Liver (tissue), 10 donors: ENCODE measurements at places on chromosomes 2 and 18.

- DNase-seq, result no peak
Measured at GRCh38 chr2:59912042-59912441, 641.4 kb downstream of the BCL11A start.

GRCh38 chr2:101751276-101751815 is 53.8 kb downstream of the MAP4K4 start:
- no peak for DNase-seq

- DNase-seq, result no peak
Measured at GRCh38 chr2:70766357-70767078, 1.5 kb downstream of the ADD2 start.

DNA sequence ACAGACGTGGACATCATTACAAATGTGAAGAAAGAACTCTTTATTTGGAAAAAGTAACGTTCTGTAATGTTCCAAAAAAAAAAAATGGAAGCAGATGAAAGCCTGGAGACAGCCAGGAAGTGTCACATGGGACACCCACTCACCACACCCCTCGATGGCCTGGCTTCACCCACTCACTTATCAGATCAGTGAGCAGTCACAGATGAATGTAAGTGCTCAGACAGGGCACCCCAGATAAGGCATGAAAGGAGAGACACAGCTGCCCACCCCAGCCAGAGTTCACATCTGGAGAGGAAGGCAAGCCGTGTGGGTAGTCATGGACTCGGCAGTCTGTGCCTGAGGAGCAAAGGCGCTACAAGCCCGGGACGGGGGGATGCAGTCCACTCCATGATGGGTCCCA is 105.2 kb downstream of the SEPTIN10 start:
- no peak for DNase-seq

DNA sequence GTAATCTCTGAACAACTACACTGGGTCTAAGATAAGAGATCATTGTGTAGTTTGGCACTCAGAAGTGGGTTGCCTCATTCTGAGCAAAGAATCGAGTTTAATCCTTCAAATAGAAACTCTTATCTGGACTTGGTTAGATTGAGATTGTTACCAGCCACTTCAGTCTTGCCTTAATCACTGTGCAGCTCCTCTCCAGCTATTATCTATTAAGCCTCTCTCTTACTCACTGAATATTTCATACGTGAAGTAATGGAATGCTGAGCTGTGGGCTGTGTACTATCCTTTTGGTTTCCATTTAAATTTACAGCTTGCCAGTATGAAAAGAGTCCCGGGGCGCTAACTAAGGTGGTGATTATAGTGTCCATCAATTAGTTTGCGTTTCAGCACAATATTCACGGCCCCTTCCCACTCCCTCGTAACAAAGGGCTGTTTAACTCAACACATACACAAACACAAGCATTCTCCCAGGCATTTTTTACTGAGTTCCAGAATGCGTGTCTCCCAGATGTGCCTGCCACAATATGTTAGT is 65.7 kb upstream of the NCKAP5 start:
- DNase-seq, result no peak

DNA sequence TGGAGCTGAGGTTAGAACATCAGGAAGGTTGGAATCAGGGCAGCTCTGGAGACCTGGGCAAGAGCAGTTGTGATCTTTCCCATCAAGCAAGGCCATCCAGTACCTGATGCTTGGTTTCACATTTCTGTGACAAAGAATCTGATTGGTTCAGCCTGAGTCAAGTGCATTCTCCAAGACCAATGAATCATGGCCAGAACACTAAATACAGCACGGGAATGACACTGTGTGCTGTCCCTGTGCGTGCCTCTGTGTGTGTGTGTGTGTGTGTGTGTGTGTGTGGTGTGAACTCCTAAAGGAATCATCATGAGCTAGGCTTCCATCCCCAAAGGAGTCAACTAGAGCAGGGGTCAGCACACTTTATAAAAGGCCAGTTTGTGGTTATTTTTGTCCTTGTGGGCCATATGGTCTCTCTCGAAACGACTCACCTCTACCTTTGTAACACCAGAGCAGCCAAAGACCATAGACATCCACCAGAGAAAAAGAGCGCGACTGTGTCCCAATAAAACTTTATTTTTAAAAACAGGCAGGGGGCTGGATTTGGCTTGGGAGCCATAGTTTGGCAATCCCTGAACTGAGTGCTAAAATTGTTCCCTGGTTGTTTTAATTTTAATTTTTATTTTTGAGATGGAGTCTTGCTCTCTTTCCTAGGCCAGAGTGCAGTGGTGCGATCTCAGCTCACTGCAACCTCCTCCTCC is 99.7 kb downstream of the INHBB start:
- DNase-seq, result no peak

DNA sequence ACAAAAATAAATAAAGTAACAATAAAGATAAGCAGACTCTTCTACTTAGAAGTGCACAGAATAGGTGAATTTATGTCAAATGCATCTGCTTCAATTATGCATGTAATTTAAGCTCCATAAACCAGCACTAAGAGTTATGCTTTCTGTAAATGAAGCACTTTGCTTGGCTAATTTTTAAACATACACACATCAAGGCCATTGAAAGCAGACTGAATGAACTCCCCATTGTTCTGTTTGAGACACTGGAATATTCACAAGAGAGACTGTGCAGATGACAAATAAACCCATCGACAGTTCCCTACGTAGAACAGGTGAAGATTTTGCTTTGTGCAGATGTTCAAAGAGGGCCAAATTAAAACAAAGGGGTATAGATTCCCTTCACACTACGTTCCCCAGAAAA is 133.4 kb downstream of the PID1 start:
- no peak for DNase-seq

DNA sequence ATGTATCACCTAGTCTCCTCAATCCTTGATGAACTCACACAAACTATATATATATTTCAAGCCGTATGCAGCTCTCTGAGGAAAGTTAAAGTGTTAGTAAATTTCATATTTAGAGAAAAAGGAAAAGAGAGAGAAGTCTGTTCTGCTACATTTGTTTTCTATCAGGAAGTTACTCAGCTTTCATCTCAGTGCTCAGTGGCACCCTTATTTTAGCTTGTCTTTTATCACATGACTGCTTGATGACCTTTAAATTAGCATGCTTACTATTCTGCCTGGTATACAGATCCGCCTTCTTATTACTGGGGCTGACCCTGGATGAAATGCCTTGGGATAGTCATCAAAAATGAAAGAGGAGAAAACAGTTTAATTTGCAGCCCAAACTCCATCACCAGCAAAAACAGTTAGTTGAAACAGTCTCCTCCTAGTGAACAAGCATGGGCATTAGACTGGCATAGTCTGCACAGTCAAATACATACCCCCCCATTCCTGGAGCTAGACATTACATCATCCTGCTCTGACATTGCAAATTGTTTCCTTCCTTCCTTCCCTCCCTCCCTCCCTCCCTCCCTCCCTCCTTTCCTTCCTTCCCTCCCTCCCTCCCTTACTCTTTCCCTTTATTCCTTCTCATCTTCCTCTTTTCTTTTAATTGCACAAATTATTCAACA is 215.7 kb downstream of the TMEM182 start:
- DNase-seq, result no peak

- DNase-seq, result no peak
Measured at GRCh38 chr2:181876614-181877063, 14.9 kb upstream of the ITPRID2 start.

DNA sequence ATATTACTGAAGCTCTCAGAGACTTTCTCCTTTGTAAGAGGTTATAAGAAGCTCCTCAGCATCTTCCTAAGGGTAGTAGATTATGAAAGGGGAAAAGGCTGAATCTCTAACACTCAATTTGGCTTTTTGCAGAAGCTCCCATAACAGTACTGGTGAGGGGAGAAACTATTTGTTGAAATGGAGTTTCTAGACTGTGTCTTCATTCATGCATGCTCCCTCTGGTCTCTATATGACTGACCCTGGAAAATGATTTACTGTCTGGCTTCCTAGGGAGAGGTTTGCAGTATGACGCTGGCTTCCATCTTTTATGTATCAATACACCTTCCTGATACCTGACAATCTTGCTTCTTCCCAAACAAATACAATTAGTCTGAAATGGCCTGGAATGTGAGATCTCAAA is 63.9 kb downstream of the LDAH start:
- DNase-seq, result no peak

DNA sequence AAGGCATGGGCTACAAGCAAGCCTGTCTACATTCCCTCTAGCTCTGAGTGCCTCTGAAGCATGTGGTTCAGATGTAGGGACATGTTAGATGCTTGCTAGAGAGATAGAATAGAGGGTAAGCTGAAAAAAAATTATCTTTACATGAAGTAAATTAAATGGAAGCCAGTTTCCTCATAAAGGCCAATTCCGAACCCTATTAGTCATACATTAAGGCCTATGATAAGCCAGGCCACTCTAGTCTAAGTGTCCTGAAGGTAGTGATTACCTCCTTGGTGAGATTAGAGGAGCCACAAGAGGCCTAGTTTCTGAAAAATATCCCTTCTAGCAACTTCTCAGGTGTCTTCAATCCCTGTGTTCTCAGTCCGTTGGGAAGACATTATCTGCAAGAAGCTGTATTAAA is 72.4 kb upstream of the NPAS2 start:
- DNase-seq, result no peak

- no peak for DNase-seq
Measured at GRCh38 chr2:60490441-60490840, 63.0 kb downstream of the BCL11A start.

GRCh38 chr18:78670778-78671391 is 308.7 kb upstream of the SALL3 start:
- DNase-seq, result no peak

DNA sequence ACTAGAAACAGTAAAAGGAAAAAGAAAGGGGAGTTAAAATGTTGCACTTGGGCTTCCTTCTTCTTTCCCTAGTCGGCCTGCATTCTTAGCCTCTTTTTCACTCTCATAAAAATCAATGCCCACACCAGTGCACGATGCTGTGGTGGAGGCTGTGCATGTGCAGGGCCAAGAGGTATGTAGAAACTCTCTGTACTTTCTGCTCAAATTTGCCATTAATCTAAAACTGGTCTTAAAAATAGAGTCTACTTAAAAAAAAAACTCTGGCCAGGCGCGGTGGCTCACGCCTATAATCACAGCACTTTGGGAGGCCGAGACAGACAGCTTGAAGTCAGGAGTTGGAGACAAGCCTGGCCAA is 11.1 kb downstream of the TRAPPC8 start:
- no peak for DNase-seq

GRCh38 chr18:66344227-66344626 is 259.7 kb downstream of the CDH19 start:
- DNase-seq, result no peak

DNA sequence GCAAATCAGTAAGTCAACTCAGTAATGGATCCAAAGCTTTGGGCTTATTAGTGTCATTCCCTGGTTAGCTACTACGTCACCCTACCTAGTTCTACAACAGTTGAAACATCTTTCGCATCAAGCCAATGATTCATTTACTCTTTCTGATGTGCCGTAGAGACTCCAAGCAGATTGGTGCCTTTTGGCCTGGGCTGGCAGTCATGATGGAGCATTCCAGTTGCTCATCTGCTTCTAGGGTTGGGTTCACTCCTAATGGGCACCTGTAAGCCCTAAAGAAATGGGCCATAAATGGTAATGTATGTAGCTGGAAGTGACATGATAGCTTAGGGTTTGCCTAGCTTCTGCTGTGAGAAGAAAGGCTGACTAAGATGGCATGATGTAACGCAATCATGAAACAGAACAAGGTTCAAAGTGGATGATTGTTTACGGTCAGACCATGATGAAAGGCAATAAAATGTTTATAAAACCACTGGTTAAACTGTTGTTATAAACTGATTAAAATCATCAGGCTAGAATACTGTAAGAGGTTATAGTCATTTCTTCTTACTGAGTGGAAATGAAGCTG is 20.4 kb upstream of the CCL20 start:
- no peak for DNase-seq

GRCh38 chr2:37771600-37772088 is 100.2 kb upstream of the CDC42EP3 start:
- no peak for DNase-seq

DNA sequence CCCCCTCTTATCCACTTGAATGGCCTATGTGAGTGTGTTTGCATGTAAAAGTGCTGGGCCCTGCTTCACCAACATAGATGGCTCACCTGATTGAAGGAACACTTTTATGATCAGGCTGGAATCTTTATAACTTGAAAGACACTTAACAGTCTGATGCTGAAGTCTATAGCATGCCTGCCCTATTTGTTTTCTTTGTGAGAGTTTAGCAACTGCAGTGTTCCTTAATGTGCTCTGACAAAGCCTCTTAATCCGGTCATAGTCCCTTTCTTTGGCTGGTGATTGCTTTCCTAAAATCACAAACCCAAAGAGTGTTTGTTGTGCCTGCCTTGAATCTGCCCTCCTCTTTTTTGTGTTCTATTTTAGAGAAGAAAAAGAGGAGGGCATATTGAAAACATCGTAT is 1382.8 kb upstream of the CELF4 start:
- no peak for DNase-seq

DNA sequence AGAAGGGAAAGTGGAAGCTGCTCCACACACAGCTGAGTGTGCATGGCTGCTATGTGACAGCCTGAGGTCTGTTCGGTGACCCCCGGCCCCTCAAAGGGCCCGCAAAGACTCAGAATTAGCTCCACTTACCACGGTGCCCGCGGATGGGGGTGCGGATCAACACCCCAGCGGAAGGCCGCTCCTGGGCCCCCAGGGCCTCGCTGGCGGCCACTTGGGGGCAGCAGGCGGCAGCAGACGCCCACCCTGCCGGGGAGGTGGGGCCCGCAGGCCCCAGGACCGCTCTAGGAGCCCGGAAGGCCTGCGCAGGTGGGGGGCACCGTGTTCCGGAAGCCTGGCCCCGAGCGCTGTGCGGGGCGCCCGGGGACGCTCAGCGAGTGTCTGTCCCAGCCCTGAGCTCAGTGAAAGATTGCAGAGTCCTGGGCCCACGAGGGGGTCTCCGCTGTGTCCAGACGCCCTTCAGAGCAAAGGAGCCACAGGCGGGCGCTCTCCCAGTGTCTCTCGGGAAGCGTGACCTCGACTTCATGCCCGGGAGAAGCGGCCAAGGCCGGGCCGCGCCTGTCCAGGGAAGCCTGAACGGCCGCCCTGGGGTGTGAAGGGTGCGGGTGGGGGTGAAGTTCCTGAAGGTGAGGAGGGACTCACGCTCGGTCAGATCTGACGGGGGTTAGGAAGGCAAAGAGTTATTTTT is 118.7 kb downstream of the VAPA start:
- peak; percentile 39 for DNase-seq

DNA sequence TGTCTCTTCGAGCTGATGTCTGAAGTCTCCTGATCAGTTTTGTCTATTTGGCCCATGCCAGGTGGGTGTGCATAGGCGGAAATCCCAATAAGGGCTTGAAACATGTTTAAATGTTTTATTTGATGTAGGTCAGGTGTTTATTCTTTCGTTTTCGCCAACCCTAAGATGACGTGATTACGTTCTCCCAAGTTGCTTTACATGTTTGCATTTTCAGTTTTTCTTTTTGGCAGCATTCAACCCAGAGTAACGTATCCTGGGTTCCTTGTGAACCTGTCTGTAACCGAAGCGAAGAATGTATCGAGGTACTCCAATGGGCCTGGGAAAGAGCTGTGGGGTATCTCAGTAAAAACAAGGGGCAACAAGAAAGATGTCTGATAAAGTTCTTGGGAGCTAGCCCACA is 3.1 kb downstream of the ALPK2 start:
- no peak for DNase-seq

GRCh38 chr18:58402951-58403702 is 225.8 kb downstream of the ALPK2 start:
- no peak for DNase-seq
